Stimulated activated CD4-positive, alpha-beta T cell treated with anti-CD3 and anti-CD28 coated beads, TNF-alpha, amount 100 ng/mL, for 1 hour (primary cell): ENCODE measurements at places on chromosomes 5 and 9.

DNA sequence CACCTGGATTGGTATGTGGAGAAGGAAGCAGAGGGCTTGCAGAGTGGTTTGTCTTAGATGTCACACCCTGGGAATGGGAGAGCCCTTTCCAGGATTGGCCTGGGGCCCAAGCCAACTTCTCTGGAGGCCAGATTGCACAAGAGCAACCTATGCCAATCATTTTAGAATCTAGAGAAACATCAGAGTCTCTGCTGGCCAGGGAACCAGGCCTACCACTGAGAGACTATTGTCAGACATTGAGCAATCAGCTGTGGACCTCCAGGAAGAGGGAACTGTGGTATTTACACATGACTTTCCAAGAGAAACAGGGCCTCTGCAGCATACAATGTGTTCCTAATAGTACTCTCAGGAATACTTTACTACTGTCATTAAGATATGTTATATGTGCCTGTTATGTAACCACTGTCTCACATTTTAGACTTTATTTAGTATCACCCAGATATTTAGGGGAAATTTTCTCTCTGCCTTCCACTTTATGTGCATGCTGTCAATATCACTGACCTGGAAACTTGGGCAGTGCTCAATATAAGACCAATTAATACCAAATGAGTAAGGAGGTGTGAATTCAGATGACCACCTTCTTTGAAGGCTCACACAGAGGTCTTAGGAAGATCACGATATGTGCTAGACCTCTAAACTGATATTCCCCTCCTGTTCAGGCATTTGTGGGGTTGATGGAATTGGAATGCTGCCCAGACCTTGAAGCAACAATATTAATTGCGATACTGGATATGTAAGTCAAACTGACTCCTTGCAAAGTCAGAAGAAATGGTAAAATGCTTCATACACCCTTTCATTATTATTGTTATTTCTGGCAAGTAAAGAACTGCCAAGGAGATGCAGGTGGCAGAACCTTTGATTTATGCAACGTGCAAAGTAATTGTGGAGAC lies 20.5 kb upstream of the CCL28 start:
- DNase-seq: no peak

DNA sequence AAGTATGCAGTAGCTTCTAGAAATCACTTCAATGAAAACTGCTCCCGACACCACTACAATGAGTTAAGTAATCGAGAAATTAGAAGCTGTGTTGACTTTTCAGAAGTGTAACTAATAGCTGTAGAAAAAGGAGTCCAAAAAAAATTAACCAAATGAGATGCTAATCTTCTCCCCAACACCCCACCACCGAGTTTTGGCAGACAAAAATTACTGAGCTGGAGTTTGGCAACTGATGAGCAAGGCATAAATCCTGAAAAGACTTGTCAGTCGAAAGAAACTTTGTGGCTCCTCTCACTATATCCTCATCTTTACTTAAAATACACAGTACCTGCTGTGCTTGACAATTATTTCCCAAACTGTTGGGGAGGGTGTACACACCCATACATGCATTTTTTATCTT lies 191.9 kb downstream of the EBF1 start:
- no peak for DNase-seq

DNA sequence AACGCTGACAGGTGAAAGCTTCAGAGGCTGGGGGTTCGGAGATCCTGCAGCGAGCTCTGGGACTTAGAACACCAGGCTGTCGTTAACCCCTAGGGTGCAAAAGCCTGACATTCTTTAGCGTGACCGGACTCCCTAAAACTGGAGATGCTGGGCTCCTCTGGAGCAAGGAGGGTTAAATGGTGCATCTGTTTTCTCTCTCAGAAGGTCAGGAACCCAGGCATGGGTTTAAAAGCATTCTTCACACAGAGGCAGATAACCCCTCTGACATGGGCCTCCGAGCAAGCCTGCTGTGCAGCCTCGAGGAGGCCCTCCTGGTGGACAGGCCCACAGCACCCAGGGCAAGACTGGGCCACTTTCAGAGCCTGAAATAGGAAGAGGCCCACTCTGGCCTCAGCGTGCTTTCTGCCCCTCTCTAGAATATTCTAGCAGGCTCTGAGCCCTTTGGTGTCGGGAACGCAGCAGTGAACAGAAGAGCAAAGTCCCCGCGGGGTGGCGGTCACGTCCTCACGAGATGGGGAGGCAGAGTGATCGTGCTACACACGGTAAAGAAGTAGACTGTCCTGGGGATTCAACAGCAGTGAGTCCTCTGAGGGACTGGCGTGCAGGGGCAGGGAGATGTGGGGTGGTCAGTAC lies 124.8 kb downstream of the COL23A1 start:
- DNase-seq: no peak

DNA sequence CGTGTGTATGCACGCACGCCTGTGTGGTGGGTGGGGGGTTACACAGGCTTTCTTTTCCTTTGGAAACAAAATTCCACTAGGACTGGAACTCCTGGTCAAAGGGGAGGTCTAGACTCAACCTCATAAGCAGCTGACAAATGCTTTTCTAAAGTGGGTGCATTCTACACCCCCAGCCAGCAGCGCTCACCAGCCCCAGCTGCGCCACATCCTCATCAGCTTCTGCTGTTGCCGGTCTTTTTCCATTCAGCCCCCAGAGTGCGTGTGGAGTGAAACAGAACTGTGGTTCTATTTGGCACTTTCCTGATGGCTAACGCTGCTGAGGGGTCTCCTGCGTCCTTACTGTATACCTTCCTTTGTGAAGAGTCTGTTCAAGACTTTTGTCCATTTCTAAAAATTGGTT lies 77.6 kb upstream of the SARDH start:
- DNase-seq: no peak

- DNase-seq: no peak
Measured at GRCh38 chr9:114205171-114206015, 50.1 kb downstream of the COL27A1 start.

- no peak for DNase-seq
Measured at GRCh38 chr5:14861123-14861765, 10.3 kb downstream of the ANKH start.

- DNase-seq: no peak
Measured at GRCh38 chr5:30997681-30998080, 195.8 kb upstream of the CDH6 start.

- peak; percentile 79 for DNase-seq
Measured at GRCh38 chr9:34591248-34591916, 1.9 kb upstream of the CNTFR start.

GRCh38 chr9:127796225-127796813 lies 6.4 kb upstream of the FPGS start:
- no peak for DNase-seq

GRCh38 chr5:100827481-100827889 lies 75.6 kb downstream of the ST8SIA4 start:
- no peak for DNase-seq

DNA sequence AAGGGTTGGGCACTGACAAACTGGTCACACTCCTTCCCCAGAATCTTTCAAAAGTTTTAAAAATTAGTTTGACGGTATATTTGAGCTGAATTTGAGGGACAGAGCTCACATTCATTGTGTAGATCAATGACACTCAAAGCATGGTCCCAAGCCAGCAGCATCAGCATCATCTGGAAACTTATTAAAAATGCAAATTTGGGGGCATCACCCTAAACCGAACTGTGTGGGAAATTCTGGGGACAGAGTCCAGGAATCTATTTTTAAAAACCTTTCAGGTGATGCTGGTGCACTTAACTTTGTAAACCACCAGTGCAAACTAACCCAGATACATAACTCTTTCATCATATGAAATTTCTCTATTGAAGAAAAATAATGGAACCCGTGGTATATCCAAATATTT lies 58.1 kb upstream of the MTAP start:
- no peak for DNase-seq

GRCh38 chr9:129141066-129142041 lies 30.1 kb downstream of the PTPA start:
- no peak for DNase-seq

DNA sequence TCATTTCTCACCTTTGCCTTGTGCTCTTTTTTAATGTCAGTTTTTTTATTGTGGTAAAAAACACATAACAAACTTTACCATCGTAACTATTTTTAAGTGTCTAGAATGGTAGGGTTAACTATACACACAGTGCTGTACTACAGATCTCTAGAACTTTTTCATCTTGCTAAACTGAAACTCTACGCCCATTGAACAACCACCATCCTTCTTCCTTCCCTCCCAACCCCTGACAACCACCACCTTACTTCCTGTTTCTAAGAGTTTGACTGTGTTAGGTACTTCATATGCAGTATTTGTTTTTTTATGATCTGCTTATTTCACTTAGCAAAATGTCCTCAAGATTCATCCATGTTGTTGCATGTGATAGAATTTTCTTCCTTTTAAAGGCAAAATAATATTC lies 54.9 kb downstream of the PSAT1 start:
- no peak for DNase-seq

DNA sequence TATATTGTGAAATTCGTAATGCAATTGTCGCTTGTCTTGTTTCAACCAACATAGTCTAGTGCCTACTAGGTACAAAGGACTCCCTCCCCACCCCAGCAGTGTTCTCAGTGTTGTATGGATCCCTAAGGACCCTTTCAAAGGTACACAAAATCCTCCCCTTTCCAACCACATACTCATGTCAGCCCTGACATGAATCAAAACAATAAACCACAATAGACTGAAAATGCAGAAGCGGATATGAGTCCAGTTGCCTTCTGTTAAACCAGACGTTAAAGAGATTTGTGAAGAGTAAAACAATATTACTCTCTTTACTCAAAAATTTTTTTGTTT lies 82.4 kb upstream of the IFNK start:
- no peak for DNase-seq

DNA sequence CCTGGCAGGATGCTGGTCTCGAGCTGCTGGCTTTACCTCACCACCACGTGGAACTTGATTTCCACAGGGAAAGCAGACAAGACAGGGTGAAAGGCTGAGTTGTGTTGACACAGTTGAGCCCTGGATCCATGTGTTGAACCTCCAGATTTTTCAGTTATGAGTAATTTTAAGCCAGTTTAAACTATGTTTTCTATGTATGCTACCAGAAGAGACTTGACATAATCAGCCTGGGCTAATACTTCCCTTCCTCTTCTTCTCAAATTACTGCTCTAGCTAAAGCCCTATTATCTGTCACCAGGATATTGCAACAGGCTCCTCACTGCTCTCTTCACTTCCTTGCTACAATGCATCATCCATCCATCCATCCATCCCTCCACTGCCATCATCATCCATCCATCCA lies 12.0 kb upstream of the PHYKPL start:
- DNase-seq: no peak
